ENCODE measurements at places on chromosomes 16 and 17.
A peak's percentile ranks its signal among the peaks of the same experiment; 100 is the strongest.

GRCh38 chr16:65118871-65119270 is 3.0 kb downstream of the CDH11 start:
- DNase-seq: no peak

DNA sequence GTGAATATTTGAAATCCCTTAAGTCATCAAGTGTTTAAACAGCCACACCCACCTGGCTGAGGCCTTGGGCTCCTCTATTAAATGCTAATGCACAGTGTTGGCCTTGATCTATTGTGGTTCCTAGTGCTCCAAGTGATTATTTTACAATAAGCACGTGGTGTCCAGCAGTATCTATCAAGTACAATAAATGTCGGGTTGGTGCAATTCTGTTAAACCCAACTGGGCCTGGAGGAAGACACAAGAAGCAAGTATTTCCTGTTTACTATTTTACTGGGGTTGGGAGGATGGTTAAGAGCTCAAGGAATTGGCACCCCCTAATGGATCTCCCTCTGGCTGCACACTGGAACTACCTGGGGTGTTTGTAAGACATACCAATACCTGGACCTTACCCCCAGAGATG is 72.1 kb upstream of the HNF1B start:
- DNase-seq: no peak

- DNase-seq: peak; percentile 51
These were observed 57.6 kb downstream of the RAI1 start for GRCh38 chr17:17738901-17739300.

GRCh38 chr17:13403982-13404946 is 197.5 kb downstream of the HS3ST3A1 start:
- no peak for DNase-seq

DNA sequence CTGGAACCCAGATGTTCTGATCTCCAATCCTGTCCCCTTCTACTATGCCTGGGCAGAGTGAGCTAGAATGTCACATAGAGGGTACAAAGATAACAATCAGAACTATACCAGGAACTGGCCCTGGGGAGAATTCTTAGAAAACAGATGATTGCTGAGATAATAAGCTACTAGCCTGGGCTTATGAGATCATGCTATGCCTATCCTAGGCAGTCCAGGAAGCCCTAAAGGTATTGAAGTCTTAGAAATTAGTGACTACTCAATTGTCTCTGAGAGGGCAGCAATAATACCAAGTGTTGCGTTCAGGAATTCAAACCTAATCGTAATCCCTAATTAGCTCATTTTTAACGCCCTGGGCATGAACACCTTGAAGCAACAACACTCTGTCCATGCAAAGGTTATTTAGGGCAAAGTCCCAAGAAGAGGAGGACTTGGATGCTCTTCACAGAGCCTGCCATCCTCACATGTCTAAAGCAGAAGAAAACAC is 77.1 kb downstream of the MMD start:
- DNase-seq: no peak

DNA sequence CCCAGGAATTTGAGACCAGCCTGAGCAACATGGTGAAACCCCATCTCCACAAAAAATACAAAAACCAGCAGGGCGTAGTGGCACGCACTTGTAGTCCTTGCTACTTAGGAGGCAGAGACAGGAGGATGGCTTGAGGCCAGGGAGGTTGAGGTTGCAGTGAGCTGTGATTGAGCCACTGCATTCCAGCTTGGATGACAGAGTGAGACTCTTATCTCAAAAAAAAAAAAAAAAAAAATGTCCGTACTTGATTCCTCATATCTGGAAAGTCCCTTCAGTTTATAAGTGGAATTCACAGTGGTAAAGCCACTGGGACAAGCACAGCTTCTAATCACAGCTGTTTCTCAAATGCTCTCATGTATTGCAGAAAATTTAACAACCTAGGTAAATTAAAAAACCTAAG is 78.6 kb upstream of the CREBBP start:
- DNase-seq: no peak

- DNase-seq: no peak
These were observed 168.6 kb upstream of the HS3ST4 start for GRCh38 chr16:25523183-25523582.

- no peak for DNase-seq
These were observed 23.5 kb downstream of the USP36 start for GRCh38 chr17:78817123-78817522.

GRCh38 chr16:57007530-57007929 is 18.2 kb downstream of the NLRC5 start:
- DNase-seq: no peak

All from omental fat pad (tissue), 4 donors.